Choroid plexus epithelial cell (primary cell): ENCODE measurements at places on chromosomes 4 and X.

DNA sequence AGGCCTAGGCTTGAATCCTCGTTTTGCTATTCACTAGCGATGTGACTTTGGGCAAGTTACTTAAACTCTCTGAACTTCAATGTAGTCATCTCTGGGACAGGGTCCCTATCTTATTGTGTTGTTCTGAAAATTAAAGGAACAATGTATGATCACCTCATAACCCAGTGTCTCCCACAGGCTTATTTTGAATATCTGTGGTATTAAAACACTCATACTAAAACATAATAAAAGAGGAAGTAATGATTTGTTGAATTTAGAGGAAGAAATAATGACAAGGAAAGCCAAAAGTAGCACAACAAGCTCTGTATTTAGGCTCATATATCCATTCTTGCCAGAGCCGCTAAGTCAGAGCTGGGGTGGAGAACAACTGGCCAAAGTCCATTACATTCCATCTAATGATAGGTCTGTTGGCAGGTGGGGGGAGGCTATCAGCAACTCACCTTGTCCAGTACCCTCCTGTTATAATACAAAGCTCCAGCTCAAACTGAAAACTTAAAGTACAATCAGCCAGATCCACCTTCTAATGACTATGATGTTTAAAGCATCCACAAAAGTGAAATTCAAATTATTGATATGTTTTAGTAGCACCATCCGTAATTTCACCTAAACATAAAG, 64.5 kb upstream of the LSM6 start:
- no peak for DNase-seq

DNA sequence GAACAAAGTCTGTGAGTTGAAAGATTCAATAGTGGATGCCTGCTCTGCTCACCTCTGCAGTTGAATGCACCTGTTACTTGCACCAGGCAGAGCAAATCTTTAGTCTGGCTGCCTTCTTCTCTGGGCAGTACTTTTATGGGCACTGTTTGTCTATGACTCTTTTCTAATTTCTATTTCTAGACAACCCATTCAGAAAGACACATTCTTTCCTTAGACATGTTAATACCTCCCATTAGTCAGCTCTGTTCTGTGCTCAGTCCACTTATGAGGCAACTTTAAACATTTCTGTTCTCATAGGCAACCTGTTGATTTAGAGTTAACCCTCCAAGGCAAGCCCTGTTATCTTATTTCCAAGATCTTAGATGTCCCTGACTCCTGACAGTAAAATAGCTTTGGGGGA, 108.9 kb downstream of the SYNPO2 start:
- peak; percentile 19 for DNase-seq

DNA sequence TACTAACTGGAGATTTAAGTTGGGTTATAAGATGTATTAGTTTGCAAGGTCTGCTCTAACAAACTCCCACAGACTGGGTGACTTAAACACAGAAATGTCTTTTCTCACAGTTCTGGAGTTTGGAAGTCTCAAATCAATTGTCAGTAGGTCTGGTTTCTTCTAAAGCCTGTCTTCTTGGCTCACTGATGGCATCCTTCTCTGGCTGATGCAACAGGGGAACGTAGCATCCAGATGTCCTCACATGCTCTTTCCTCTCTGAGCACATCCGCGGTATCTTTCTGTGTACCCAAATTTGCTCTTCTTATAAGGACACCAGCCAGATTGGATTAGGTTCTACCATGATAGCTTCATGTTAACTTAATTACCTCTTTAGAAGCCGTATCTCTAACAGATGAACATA, 63.2 kb upstream of the BMP3 start:
- no peak for DNase-seq

DNA sequence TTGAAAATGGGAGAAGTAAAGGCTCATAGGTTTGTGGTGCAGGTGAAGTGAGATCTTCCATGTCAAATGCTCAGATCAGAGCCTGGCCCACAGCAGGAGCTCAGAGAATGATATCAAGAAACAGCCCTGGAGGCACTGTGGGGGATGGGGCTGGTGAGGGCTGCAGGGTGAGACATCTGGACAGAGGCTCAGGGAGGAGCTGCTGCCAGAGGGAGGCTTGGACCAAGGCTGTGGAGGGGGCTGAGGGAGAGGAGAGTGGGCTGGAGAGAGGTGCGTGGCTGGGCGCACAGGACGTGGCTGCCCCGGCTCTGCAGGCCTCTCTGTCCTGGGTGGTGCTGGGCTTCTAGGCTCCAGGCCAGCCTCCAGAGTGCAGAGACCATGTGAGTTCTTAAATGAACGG, 5.6 kb downstream of the SORCS2 start:
- no peak for DNase-seq

DNA sequence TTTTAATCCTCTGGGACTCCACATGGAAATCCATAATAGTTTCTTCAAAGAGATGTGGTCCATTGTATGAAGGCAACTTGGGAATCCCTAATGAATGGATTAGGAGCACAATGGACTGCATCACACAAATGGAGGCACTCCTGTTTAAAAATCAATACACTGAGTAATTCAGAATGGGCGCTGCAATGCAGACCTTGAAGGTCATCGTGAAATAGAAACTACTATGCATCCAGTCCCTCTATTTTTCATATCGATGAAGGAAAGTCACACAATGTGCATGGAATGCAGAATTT, 98.8 kb upstream of the EGFL6 start:
- no peak for DNase-seq

- peak; percentile 86 for DNase-seq
These were observed 212.9 kb downstream of the NSUN7 start for GRCh38 chr4:40962551-40963180.

GRCh38 chr4:138400543-138400942, 158.4 kb upstream of the SLC7A11 start:
- peak; percentile 34 for DNase-seq

GRCh38 chrX:133970076-133970475, 15.3 kb downstream of the GPC3 start:
- DNase-seq = no peak

DNA sequence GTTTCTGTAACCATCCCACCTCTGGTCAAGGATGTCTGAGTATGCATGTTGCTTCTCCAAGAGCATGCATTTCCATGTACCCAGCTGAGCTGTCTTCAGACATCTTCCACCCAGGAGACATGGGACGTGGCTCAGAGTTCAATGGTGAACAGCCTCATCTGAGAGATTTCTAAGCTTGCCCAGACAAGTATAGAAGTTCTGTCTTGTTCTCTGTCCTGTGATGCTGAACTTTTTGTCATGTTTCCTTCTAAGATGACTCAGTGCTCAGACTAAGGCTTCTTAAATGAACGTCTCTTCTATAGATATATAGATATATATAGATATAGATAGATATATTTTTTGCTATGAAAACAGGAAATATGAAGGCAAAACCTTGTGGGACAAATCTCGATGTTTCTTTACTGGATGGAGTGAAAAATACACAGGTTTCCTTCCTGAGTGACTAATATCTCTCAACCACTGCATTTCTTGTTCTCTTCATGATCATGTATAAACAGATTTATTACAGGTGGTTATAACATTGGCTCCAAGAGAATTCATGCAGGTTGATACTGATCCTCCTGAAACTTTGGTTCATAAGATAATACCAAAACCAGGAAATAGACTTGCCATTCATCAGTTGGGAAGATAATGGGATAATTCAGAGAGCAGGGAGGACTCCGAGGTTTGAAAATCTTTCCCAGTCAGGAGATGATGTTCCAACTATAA, 168.2 kb downstream of the ZNF518B start:
- DNase-seq = no peak

- DNase-seq = peak; percentile 57
These were observed 814 bp downstream of the SPON2 start for GRCh38 chr4:1171311-1172227.

DNA sequence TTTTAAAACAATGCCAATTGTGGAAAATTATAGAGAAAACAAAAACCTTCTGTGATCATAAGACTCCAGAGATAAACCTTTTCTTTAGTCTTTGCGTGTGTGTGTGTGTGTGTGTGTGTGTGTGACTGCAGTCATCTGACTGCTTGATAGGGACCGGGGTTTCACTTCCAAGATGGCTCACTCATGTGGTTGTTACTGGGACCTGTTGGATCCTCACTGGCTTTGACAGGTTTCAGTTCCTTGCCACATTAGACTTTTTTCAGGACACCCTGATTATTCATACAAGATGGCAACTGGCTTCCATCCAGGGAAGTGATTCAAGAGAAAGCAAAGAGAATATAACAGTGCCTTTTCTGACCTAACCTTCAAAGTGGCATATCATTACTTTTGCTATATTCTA, 21.9 kb upstream of the MAD2L1 start:
- no peak for DNase-seq

- no peak for DNase-seq
These were observed 2.2 kb upstream of the HTR2C start for GRCh38 chrX:114581528-114582263.

DNA sequence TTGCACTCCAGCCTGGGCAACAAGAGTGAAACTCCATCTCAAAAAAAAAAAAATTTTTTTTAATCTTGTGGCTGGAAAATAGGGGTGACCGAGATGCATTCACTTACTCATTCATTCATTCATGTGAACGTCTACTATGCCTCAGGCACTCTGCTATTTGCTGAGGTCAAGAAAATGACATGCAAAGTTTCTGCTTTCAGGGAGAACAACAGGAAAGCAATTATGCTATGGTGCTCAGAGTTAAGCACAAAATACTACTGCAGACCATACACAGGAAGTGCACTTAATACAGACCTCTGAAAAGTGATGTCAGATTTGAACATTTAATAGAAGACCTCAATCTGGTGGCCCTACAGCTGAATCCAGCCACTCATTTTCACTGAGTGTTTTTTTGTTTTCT, 59.6 kb upstream of the DUSP21 start:
- no peak for DNase-seq

- DNase-seq = no peak
These were observed 186.3 kb upstream of the FTHL17 start for GRCh38 chrX:31258166-31258565.

DNA sequence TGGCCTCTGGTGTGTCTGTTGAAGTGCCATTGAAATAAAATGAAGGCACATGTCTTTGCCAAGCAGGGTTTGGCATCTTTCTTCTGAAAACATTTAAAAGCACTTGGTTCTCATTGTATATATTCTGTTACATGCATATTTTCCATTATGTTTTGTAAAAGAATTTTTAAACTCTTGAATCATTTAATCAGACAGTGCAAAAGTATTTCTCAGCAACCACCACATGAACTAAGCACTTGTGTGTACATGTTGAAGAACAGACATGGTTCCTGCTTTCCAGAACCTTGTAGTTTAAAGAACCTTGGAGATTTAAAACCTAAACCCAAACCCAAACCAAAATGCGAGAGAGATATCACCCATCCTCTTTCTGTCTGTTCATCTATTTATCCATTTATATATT, 220.3 kb upstream of the GIMD1 start:
- DNase-seq = no peak

DNA sequence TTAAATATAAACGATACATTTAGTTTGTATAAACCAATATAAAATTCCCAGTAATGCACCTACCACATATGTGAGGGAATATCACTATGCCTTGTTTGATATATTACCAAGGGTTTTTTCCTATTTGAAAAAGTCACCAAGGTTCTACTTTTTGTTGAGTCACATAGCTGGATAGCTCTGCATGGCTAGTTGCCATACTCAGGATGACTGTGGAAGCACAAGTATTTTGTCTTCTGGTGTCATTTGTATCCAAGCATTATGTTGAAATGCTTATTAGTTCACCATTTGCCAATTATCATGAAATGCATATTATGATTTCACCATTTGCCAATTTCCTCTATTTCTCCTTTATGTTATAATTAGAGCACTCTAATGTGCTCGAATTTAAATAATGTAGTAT, 162.7 kb upstream of the TTC29 start:
- DNase-seq = peak; percentile 41

GRCh38 chrX:135707880-135708279, 5.6 kb upstream of the CT45A1 start:
- no peak for DNase-seq

GRCh38 chr4:153207567-153207966, 3.3 kb downstream of the TRIM2 start:
- peak; percentile 41 for DNase-seq

DNA sequence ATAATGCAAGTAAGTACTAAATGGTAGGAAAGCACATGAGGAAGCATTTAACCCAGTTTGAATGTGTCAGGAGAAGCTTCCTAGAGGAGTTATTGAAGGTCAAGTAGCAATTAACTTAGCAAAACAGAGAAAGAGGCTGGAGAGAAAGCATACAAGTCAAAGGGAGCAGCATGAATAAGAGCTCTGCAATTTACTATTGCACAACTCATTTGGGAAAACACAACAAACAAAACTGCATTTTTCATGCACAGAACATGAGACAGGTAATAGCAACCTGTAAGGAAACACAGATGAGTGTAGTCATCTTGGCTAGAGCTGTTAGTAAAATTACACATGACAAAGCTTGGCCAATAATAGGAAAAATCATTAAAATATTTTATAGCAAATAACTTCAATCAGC, 538.1 kb downstream of the PPP4R3C start:
- DNase-seq = peak; percentile 33

DNA sequence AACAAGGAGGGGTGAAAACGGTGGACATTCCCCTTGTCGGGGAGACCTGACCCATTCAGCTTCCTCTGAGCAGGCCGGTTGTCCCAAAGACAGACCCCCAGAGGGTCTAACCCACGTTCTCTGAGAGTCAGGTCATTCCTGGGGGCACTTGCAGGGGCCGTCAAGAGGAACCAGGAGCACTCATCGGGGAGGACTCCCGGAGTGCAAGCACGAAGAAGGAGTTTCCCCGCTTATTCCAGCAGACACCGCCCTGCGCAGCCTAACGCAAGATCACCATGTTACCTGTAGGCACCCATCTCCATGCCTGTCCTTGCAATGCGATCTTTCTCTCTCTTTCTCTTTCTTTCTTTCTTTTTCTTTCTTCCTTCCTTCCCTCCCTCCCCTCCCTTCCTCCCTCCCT, 154.2 kb downstream of the SHOX start:
- no peak for DNase-seq

DNA sequence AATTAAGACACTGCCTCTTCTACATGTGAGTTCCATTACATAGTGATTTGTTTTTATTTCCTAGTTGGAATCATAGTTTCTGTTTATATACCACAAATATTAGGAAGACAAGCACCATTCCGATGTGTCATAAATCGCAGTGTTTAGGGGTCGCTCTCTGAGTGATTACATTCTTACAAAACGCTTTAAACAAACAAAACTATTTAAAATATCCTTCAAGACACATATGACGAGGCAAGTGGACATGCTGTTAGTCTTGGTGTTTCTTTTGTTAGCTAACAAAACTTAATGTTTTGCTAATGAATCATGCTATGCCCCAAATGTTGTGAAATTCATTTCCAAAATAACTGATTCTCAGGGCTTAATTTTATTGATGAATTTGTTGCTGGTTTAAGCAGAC, 1219.3 kb upstream of the PRKX start:
- peak; percentile 3 for DNase-seq

GRCh38 chrX:48579259-48579658, 5.0 kb downstream of the RBM3 start:
- no peak for DNase-seq

- DNase-seq = no peak
These were observed 188.2 kb upstream of the ATP6AP2 start for GRCh38 chrX:40392599-40392998.

DNA sequence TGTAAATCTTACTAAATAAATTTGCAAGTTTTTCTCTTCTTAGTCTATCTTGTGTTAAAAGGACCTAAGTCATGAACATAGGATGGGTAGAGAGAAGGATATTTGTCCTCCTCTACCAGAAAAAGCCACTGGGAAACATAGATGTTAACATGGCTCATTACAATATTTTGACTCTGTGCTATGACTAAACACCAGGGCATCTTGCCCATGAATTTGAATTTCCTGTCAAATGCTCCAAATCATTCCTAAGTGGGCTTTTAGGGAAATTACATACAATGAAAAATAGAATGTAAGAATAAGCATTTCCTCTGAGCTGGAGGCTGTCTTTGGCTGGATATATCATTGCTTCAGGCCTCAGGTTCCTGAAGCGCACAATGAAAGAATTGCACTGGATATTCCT, 39.1 kb downstream of the ANOS1 start:
- DNase-seq = no peak
